NCI-H748 treated with DMSO at 0.1 percent for 48 hours (cell line): ENCODE measurements at places on chromosomes 3 and 15.

DNA sequence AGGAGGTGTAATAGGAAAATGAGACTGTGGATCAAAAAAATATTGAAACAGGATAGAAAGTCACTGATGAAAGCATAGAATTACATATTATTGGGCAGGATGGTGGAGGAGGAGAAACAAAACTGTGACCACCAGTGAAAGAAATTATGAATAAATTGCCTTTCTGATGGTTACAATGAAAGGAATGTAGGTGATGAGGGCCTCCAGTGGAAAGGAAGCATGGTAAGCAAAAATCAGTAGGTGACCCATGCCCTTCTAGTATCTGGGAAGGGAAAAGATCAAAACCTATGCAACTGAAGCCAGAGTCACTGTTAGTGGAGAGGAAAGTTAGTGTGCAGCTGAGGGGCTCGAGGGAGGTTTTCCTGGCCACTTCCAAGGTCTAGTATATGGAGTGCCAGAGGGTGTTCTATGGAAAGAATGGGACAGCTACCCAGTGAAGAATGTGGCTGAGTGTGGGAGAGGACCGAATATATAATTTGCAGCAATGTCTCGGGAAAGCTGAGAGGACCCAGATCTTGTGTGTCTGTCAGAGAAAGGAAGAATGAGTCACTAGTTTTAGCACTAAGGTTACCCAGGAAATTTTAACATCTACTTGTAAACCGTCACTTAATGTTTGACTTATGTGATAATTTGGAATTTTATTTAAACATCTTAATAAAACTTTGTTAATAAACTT, 146.2 kb downstream of the NFKBIZ start:
- DNase-seq: no peak

GRCh38 chr3:79994397-79994796, 226.6 kb upstream of the ROBO1 start:
- DNase-seq: no peak

DNA sequence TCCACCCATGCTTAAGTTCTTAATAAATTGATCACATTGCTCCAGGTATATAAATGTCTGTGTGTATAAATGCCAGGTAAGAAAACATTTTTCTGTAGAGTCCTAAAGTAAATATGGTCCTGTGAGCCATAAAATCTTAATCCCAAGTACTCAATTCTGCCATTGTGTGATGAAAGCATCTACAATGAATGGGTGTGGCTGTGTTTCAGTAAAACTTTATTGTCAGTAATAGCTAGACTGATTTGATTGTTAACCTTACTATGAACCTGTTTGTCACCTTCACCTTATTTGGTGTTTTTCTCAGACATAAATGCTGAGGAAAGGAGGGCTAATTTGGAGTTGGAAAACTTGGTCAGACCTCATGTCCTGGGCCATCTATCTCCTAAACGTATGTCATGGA, 683.5 kb upstream of the GRM7 start:
- DNase-seq: no peak

- DNase-seq: no peak
These were observed 17.6 kb upstream of the SLC41A3 start for GRCh38 chr3:126101521-126101982.

DNA sequence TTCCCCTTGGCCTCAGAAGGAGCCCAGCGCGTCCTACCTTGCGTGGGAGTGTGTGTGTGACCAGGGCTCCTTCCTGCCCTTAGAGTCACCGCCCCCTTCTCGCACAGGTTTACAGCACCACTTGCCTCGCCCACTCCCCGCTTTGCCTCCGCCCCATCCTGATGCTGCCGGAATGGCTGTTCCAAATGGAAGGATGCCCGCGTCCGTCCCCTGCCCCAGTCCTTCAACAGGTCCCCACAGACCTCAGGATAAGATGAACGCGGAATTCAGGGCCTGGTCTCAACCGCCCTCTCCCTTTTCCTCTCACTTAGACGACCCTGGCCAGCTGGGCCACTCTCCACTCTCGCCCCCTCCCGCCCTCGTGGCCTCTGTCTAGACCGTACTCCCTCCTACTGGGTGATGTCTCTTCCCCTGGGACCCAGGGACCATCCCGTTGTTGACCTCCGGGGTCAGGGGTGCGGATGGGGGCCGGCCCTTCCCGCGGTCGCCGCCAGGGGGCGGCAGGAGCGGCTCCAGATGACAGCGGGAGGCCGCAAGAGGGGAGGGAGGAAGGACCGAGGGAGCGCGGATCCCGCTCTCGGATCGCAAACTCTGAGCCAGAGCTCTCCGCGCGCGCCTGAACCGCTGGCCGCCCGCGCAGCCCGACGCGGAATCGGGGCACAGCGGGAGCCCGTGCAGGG, at the start of gene THSD4:
Gene THSD4 (plus strand): TSS at position 585 of the 680 bp plus-strand sequence.
- peak; percentile 37 for DNase-seq

DNA sequence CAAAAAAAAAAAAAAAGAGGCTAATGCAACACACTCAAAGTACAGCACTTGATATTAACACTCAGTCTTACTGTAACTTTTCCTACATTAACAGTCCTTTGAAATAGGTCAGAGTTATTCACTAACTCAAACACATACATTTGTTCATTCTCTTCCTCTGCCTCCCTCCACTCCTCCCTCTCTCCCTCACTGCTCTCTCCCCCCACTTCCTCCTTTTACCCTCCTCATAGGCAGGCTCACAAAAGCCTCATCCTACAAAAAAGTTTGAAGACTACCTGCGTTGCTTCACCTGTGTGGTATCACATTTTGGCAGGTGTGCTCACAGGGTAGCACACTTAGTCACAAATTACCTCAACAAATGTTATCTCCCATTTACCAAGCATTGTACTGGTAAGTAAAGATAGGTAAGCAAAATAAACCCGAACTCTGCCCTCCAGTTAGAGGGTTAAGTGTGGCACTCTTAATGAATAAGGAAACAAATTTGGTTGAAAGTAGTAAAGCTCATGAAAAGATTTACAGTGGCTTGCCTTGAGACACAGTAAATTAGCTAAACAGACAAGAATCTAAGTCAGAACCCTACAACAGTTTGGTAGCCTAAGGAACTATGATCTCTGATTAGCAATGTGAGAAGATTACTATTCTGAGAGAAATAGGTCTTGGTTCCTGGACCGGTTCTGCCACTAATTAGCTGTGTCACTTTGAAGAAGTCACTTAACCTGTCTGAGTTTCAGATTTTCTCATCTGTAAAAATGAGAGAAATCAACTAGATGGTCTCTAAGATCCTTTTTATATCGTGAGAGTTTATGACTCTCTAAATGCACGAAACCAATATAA, 151.0 kb upstream of the MLF1 start:
- DNase-seq: no peak

GRCh38 chr3:5013021-5013906, 34.0 kb downstream of the BHLHE40 start:
- no peak for DNase-seq

DNA sequence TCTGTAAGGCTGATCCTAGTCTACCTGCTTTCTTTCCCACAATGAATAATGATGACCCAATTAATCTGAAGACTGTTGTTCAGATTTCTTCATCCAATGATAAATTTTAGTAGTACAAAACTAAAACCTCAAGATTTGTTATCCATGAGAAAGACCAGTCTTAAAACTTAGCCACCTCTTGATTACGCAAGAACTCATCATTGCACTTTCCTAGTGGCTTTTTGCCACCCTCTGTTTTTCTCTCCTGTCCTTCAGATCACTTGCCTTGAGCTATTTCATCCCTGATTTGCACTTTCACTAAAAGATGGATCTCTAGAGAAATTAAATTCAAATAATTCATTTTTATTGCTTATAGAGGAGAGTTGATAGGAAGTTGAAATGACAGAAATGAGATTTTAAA, 142.7 kb upstream of the RBMS3 start:
- DNase-seq: no peak

GRCh38 chr3:120148187-120148949, 54.1 kb upstream of the GSK3B start:
- DNase-seq: no peak

DNA sequence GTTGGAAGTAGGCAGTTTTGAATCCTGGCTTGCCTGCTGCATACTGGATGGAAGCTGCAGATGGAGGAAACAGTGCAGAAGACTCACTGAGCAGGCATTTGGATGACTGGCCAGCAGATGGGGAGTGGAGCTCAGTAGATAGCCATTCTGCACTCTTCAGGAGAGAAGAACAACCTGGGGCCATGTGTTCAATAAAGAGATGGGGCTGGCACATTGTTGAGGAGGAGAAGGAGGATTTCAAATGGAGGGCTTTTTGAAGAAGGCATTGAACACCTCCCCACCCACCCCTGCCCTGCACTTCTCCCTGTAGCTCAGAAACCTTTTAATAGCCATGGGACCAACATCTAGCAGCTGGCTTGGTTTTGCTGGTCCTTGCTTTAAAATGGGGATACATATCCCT, 109.8 kb downstream of the CACNA1D start:
- DNase-seq: no peak

DNA sequence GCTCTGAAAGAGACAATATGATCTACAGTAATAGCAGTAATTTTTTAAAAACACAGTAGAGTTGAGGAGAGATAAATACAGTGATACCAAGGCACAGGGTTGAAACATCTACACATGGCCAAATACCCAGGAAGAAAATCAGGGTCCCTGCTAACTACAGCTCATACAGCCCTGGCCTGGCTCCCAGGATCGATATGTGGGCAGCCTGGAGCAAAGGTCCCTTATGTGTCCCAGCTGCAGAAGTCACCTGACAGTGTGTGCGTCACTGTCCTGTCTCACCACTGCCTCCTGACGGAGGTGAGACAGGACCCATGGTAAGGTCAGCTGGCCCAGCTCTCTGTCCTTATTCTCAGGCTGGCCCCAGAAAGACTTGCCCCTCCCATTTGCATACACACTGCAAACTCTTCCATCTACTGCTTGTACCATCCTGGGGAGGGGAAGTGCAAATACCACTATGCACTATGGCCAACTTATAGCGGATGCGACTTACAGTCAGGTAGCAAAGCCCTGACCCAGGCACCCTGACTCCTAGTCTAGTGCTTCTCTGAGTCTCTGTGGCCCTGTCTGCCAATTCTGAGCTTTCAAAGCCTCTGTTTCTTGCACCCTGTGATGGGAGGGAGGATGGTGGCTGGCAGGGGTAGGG, 22.0 kb upstream of the BCL2L10 start:
- no peak for DNase-seq

- DNase-seq: no peak
These were observed 87.6 kb downstream of the LRIG1 start for GRCh38 chr3:66413151-66413751.
